C1 segment of cervical spinal cord (tissue), 14 donors: ENCODE measurements at places on chromosomes 7 and 10.

GRCh38 chr7:116810267-116811116 lies 51.9 kb upstream of the CAPZA2 start:
- DNase-seq, result no peak

- peak; percentile 4 for DNase-seq
These were observed 17.8 kb downstream of the NPSR1 start for GRCh38 chr7:34675749-34676374.

GRCh38 chr10:116038259-116038658 lies 234.7 kb downstream of the GFRA1 start:
- DNase-seq, result no peak

DNA sequence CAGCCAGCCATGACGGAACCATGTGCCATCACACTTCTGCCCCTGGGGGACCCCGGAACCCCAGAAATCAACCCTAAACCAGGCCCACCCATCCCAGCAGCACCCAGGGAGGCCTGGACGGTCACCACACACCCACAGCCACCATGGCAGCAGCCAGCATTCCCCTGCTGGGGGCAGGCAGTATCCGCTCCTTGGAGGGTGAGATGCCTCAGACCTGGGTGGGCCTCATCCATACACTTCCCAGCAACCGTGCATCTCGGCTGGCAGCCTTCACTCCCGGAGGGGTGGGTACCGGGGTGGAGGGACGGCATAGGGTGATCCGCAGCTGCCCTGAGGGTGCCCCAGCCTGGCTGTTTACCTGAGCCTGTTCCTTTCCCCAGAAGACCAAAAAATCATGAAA lies 69.1 kb upstream of the FAM20C start:
- DNase-seq, result no peak

DNA sequence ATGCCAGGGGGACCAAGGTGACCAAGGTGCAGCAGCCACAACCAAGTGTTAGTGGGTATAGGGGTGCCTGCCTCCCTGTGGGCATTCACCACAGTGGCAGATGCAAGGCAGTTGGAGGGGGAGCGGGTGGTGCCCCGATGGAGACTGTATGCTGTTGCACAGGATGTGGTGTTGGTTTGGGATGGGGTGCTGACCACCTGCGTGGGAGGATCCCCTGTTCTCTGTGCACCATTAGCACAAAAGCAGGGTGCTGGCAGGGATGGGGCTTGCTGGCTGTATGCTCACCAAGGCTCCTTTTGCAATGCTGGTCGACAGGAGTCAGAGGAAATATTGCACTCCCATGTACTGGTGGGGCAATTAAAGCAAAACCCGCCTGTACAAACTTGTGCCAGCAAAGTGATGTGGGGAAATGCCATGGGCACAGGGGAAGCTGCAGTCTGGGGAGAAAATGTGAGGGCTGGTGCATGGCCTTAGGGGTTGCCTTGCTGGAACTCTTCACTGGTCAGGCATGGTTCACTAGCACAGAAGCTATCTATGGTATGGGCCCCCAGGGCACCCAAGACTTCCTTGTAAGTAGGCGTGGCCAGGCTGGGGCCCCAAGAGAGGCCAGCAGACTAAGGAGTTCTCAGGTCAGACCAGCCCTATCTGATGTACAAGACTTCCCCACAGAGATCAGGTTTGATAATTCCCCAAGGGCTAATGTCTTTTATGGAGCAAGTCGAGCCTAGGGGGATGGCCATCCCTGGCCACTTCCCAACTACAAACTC lies 51.9 kb upstream of the GNAT3 start:
- DNase-seq, result no peak

GRCh38 chr10:11877591-11877905 lies 54.4 kb downstream of the PROSER2 start:
- no peak for DNase-seq
